ENCODE measurements at places on chromosomes 6 and 20. TPM values are rescaled to one million over a fixed set of nuclear protein-coding genes. Genes with fewer than 3 reads are reported as not detected.

DNA sequence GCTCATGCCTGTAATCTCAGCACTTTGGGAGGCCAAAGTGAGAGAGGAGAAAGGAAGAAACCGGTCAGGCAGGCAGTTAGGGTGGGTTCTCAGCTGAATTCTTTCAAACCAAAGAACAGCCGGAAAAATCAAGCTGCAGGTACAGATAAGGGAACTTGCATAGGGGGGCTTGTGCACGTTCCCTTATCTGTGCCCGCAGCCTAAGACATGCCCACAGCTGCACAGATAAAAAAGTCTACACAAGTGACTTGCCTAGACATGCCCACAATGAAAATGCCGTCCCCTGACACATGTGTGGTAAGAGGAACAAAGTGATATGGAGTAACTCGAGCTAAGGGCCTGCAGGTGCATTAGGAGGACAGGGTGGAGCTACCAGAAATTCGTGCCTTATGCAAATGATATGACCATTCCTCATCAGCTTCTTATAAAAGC is 175.8 kb upstream of the SALL4 start:
- no peak for DNase-seq

DNA sequence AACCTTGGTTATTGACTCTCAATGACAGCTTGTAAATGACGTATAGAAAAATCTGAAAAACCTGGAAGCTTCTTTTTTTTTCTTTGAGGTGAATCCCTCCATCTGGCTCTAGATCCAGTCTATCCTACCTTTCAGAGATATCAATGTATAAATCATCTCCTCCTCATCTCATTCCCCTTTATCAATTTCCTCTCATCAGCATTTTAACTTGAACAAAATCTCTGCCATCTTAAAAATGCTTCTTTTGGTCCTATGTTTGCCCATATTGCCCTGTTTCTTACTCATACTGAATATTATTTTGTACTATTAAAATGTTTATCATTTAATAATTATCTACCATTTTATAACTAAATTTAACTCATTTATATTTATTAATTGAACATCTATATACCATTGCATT is 306.7 kb upstream of the TSHZ2 start:
- no peak for DNase-seq

GRCh38 chr6:167212713-167213005 is 54.9 kb upstream of the GPR31 start:
- no peak for DNase-seq

- no peak for DNase-seq
Measured at GRCh38 chr6:148192310-148192709, 150.3 kb upstream of the SASH1 start.

EFCAB8 gene
- 1.0 TPM for total RNA-seq

CLIC5 gene
- total RNA-seq = not detected

POU3F2 gene
- total RNA-seq = not detected

ERMARD gene
- 14.4 TPM for total RNA-seq

PHACTR1 gene
- total RNA-seq = 9.9 TPM

LRRC1 gene
- total RNA-seq = 9.4 TPM
